ENCODE measurements at places on chromosomes 4 and X.

GRCh38 chr4:40998675-40999358, 215.5 kb downstream of the APBB2 start:
- DNase-seq, result no peak

DNA sequence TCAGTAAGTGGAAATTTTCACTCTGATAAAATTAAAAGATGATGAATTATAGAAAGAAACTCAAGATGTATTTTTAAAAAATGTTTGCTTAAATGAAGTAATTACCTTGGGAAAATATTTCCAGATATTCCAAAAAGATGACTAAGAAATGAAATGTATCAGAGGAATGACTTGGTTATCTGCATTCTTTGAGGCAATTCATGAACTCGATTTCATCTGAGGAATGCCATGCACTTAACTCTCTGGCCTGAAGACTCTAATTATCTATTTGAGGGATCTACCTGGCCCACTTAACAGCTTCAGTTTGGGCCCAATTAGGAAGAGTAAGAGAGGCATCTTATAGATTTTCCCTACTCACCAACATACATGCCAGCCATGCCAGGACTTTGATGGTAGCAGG, 182.3 kb downstream of the INPP4B start:
- DNase-seq, result no peak

GRCh38 chrX:1449823-1450149, 2.9 kb downstream of the ASMTL start:
- DNase-seq, result no peak

DNA sequence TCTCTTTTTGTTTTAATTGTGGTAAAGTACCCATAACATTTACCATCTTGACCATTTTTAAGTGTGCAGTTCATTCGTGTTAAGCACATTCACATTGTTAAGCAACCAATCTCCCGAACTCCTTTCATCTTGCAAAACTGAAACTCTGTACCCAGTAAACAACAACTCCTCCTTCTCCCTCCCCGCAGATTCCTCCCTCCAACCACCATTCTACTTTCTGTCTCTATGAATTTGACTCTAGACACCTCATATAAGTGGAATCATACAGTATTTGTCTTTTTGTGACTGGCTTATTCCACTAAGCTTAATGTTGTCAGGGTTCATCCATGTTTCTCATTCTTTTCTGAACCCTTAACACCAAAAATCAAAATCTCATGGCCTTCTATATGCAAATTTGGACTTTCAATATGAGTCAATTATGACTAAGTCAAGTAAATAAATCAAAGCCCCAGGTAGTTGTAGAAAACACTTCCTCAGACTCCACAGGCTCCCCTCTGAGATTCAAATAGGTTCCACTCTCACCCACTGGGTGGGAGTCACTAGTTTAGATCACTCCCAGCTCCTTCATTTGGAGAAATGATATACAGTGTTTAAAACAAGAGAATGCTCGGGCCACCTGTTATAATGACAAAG, 9.8 kb upstream of the RTL5 start:
- DNase-seq, result no peak

DNA sequence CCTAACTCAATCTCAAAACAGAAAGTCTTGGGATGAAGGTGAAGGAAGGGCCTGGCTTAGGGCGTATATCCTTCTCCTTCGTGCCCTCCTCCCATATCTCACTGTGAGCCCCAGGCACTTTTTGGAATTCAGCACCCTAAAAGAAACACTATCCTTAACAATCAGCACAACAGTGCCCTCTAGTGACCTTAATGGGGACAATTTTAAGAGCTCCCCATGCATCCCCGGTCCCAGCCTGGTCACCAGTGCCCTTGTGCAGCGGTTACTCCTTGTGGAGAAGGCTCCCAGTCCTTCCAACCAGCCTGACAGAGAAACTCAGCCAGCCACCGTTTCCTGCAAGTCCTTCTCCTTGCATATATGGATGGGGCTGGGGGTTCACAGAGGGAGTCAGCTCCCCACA, 4.2 kb downstream of the PAK3 start:
- DNase-seq, result no peak
